Activated CD4-positive, alpha-beta T cell treated with anti-CD3 and anti-CD28 coated beads, Interleukin-2, amount 50 U/mL, for 1 hour (primary cell): ENCODE measurements at places on chromosomes 11 and 22.

DNA sequence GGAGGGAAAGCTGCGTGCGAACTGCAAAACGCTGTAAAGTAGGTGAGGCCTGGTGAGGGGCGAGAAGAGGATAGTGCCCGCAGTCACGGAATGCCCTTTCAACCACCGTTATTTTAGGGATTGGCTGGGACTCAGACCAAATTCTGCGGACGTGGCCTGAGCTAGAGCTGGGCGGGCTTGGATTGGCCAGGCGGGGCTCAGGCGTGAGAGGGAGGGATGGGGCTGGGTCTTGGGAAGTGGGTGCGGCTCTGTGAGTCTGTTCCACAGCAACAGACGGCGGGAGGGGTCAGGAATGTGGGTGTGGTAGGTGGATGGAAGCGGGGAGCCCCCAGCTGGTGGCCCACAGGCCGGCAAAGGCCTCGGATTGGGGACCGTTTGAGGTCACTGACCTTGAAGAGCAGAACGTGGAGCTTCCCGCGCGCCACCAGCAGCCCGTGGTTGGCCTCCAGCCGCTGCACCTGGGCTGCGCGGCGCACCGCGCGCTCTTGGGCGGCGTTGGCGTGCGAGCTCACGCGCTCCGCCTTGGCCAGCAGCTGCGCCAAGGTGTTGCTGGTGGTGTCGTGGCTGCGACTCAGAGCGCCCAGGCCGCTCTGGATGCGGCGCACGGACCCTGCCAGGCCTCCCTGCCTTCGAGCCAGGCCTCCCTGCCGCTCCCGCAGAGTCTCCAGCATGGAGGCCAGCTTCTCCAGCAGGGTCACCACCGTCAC is 444 bp downstream of the CAVIN3 start:
- DNase-seq, result no peak

- no peak for DNase-seq
These were observed 8.6 kb downstream of the SNAP29 start for GRCh38 chr22:20867179-20868024.

DNA sequence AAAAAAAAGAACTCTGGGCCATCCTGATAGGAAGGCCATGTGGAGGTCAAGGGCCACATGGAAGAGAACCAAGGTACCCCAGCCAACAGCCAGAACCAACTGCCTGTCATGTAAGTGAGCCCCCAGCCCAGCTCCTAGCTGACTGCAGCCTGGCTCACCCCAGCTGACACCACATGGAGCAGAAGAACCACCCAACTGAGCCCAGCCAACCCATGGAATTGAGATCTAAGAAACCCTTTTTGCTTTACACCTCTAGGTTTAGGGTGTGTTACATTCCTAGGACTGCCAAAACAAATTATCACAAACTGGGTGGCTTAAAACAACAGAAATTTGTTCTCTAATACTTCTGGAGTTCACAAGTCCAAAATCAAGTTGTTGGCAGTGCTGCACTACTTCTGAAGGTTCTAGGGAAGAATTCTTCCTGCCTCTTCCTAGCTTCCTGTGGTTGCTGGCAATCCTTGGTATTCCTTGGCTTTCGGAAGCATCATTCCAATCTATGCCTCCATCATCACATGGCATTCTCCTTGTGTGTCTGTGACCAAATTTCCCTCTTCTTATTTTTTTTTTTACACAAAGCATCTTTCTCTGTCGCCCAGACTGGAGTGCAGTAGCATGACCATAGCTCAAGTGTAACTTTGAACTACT is 4.4 kb downstream of the C11orf86 start:
- no peak for DNase-seq

- DNase-seq, result no peak
These were observed 96.0 kb upstream of the BDNF start for GRCh38 chr11:27795955-27796861.

GRCh38 chr11:73480677-73481076 is 104.5 kb downstream of the RELT start:
- no peak for DNase-seq

DNA sequence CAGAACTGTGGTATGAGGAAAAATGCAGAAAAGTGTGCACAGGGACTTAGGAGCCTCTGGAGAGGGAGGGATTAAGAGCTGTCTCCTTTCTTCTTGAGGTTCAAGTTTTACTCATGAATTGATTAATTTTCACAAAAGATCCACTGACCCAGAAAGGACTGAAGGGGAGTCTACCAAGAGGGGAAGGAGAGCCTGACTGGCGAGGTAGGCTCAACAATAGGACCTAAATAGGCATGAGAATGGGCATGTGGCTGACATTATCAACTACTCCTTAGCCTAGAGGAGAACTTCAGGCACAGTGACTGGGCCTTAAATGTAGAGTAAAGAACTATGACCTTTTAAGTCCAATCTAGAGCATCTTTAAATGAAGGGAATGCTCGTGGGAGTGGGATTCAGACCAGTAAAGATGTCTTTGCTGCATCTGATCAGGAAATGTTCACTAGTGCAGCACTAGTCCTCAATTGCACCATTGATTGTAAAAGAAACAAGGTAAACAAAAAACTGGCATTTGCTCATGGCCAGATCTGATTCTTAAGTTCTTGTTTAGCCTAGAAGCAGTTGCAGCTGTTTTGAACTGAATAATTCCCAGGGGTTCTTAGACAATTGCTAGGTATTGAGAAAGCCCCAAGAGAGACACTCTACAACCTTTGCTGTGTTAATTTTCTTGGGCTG is 135.6 kb downstream of the RAB38 start:
- no peak for DNase-seq

- DNase-seq, result no peak
These were observed 32.2 kb upstream of the APOA1 start for GRCh38 chr11:116869610-116870009.

DNA sequence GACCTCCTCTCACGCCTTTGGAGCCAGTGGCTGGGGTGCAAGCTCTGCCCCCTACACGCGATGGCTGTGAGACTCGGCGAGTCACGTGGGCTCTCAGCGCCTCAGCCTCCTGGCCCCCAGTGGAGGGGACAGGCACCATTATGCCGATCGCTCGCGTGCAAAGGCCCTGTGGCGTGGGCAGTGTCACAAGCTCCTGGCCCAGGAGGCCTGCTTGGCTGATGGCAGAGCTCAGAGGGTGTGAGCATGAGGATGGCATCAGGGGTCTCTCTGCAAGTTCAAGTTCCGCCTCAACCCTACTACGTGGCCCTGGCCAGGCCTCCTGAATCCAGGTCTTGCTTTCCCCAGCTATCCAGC is 90.8 kb upstream of the KCNQ1OT1 start:
- no peak for DNase-seq

- DNase-seq, result no peak
These were observed 179.1 kb downstream of the BLID start for GRCh38 chr11:121936781-121937447.

DNA sequence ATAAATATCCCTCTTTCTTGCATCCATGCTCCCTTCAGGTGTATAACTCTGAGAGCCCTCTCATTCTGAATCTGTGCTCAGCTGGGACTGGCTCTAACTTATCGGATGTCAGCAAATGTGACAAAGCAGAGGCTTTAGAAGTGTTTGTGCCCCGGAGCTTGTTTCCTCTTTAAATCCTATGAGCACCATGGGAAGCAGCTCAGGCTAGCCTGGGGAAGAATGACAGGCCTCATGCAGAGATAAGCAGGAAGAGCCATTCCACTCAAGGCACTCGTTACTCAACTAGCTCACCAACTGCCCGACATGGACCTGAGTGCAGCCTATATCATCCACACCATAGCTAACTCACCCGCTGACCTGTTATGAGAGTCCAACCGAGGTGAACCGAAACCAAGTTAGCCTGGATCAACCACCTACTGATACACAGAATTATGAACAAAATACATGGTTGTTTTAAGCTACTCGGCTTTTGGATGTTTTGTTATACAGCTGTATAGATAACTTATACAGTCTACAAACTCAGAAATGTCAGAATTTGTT is 990.7 kb downstream of the NTM start:
- no peak for DNase-seq

DNA sequence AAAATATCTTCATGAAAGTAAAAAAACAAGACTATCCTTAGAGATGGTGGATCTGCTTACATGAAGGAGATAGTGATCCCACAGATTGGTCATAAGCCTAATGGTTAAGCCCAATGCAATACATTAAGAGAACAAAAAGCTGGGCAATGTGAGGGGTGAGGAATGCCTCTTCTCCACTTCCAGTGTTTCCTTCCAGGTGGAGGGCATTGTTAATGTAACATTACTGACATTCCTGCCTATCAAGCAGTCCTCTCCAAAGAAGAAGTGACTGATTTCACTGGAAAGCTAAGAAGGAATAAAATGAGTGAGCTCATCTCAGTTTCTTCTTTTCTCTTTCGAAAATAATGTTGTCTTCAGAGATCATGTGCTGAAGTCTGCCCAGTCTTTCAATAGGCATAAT is 207.8 kb downstream of the RAB38 start:
- DNase-seq, result no peak

GRCh38 chr22:44099696-44100095 is 75.6 kb downstream of the PARVB start:
- no peak for DNase-seq

DNA sequence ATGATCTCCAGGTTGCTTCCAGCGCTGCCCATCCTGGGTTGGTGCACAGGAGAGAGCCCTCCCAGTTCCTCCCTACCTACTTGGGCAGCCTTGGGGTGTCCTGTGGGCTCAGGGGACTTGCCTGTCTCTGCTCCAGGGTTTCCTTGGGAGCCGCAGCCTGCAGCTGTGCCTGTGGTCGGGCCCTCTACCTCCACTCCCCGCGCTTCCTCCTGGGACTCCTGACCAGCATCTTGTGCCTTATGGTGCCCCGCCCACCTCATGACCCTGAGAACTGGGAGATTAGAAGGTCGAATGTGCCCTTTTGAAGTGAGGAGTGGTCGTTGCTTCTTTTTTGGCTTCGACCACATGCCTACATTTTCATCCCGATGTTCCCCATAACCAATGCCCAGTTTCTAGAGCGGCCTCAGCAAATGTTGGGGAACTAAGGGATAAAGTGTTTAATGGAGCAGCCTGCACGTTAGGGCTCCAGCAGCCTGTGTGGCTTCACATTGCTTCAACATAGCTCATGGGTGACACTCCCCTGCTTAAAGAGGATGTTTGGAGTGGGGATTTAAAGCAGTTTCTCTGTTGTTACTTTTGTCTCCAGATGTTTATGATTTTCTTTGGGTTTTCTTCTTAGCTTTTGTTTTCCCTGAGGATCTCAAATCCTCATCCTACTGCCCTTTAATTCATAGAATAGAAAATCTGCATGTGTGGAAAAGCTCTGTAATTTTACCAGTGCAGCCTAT is 248.8 kb downstream of the TBC1D22A start:
- DNase-seq, result no peak

DNA sequence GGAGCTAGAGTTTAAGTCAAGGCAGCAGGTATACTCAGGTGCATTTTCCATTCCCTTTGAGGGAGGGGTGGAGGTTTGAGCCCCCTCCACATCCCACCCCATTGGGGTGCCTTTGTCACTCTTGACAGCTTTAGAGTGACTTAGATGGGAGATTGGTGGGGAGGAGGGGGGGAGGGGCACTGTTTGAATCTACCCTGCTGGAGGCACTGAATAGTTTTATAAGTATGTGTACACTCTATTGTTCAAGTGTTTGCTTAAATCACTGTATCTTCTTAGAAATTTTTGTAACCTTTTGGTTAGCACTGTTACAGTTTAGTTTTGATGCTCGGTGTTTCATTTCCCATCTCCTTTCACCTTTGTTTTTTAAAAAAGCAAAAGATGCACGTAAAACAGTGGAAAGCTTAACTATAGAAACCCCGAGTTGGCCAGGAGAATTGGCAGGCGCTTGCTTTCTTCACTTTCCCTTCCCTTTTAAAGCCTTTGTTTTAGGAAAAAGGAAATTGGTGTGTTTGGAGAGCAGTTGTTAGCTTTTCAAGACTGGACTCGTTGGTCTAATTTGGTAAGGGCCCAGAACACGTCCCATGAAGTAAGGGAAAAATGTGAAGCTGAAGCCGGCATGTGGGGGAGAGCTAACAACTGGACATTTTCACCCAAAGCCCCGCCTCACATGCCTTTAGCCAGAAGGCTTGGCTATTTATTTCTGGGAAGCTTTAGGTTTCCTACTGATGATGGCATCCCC is 42.8 kb downstream of the TNRC6B start:
- DNase-seq, result no peak

DNA sequence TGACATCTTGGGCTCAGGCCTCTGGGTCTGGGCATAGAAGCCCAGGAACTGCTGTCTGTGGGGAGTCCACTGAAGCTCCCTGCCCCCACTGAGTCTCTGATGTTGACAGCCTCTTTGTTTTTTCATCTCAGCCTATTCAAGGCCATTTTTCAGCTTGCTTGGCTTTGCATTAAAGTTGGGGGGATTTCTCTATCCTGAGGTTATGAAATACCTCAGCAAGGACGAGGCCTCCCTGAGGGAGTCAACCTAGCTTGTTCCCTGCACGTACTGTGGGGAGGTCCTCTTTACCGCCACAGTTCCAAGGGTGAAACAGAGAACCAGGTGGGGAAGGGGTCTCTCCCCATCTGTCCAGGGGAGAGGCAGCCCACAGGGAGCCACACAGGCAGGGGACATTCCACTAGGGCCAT is 8.4 kb downstream of the KCNQ1OT1 start:
- no peak for DNase-seq

- DNase-seq, result no peak
These were observed 1.1 kb upstream of the ZC3H12C start for GRCh38 chr11:110092111-110092514.

DNA sequence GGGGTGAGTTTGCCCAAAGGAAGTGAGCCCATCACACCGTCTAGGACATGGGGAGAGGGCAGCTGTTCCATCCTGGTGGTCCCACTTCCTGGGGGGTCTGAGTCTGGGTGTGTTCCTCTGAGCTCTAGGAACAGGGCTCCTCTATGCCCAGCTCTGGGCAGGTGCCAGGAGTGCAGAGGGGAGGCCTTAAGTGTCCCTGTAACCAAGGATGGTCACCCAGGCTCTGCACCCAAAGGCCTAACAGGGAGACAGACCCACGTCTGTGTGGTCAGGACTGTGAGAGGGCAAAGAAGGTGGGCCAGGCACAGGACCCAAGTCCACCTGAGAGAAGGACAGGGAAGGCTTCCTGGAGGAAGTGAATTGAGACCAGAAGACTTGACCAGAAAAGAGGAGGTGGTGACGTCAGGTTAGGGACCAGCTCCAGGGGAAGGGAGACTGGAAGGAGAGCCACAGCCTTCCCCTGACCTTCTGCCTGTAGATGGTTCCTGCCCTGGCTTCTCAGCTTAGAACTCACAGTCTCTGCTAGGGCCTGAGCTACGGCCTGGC is 11.3 kb upstream of the TCF20 start:
- DNase-seq, result no peak

DNA sequence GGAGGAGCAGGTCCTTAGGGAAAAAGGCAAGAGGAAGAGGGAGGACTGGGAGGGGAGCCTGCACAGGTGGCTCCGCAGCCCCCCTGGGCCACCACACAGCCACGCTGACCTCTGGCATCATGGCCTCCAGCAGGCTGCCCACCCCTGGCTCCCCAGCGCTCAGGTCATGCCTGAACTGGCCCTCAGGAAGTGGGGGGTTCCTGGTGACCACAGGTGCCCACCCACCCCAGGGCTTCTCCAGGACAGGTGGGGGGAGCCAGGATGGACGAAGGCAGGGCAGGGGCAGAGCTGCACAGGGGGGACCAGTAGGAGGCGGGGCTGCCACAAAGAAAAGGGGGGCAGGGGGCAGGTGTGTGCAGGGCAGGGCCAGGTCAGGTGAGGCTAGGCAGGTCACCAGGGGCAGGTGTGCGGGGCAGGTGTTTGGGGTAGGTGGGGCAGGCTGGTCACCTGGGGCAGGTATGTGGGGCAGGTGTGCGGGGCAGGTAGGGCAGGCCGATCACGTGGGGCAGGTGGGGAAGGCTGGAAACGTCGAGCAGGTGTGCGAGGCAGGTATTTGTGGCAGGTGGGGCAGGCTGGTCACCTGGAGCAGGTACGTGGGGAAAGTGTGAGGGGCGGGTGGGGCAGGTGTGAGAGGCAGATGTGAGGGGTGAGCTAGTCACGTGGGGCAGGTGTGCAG is 997 bp downstream of the DEAF1 start:
- DNase-seq, result no peak
